T-cell (primary cell): ENCODE measurements at places on chromosomes 11 and 22. TPM values are rescaled to one million over a fixed set of nuclear protein-coding genes. Genes with fewer than 3 reads are reported as not detected.

- peak; percentile 30 for DNase-seq
Observed at GRCh38 chr22:17774206-17774925, at the start of gene BID. Gene BID (minus strand): TSS chr22:17774469. CDS start chr22:17750116, 24,353 bp downstream.

The TMEM191C gene
- 10.3 TPM for total RNA-seq

DNA sequence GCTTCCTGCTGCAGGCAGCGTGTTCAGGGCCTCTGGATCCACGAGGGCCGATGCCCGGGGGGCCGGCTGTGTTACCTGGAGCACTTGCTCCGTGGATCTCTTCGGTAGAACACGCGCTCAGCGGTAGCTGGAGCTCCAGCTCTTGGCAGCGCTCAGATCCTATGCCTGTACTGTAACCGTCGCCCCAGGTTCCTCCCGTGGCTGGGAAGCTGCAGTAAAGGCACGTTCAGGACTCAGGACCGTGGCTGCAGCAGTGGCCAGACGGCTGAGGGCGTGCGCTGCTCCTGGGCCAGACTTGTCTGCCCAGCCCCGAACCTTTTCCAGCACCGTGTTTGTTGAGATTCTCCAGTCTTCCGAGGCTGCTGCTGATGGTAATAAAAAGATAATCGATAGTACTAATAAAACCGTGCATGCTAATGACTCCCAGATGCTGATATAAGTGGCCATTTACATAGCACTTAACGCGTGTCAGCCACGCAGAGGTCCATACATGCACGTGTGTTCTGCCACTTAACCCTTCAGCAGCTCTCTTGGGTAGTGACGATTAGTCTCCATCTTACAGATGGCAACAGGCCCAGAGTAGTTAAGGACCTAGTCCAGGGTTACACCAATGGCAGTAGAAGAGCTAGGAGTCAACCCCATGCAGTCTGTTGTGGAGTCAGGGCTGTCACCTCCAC, 1.4 kb downstream of the MOV10L1 start:
- DNase-seq, result no peak

- no peak for DNase-seq
Observed at GRCh38 chr22:26559961-26560575, 29.9 kb downstream of the TPST2 start.

GRCh38 chr11:116481126-116481675, 291.6 kb downstream of the BUD13 start:
- DNase-seq, result no peak

GRCh38 chr11:7677796-7678201, 4.5 kb upstream of the CYB5R2 start:
- no peak for DNase-seq

DNA sequence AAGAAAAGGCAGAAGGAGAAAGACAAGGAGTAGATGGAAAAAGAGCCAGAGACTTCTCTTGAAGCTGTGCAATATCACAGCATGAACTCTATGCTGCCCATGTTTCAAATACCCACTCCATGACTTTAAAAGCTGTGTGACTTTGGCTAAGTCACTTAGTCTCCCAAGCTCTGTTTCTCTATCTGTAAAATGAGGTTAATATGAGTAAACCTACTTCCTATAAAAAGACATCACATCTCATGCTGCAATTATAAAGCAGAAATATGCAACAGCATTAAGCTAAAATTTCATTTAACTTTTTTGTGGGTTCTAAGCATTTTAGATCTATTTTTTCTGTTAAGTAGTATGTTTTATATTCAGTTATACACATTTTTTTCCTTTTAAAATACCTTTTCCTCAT, 11.6 kb downstream of the DGCR2 start:
- no peak for DNase-seq

The NRXN2 gene
- 0.70 TPM for total RNA-seq

GRCh38 chr11:41377709-41378394, 81.6 kb downstream of the LRRC4C start:
- no peak for DNase-seq

The TUBA8 gene
- total RNA-seq, result 3.3 TPM

The PRRG4 gene
- total RNA-seq, result 0.09 TPM

The ART5 gene
- not detected for total RNA-seq

The TSSK2 gene
- not detected for total RNA-seq

- DNase-seq, result no peak
Observed at GRCh38 chr22:24115247-24116207, 65.8 kb upstream of the SUSD2 start.

The CRY2 gene
- 63.5 TPM for total RNA-seq

The HDAC10 gene
- total RNA-seq, result 128 TPM

GRCh38 chr22:20567371-20567847, 60.0 kb downstream of the MED15 start:
- no peak for DNase-seq

DNA sequence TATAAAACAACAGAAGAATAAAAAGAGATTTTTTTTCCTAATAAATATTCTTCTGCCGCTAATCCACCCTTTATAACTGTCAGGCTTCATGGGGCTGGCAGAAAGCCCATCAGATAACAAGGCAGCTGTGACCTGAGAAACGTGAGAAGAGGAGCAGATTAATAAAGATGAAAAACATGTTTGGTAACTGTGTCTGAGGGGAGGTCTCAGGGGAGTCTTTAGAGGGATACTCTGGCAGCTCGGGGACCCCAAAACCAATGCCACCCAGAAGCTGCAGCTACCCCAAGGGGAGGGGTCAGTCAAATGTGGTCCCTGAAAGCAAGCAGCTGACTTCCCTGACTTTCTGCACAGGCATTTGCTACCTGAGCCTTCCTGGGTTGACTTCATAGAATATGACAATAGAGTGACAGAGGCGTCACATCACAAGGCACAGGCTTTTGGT, 48.4 kb upstream of the POU2AF1 start:
- no peak for DNase-seq

- DNase-seq, result no peak
Observed at GRCh38 chr11:19467904-19468303, 227.2 kb upstream of the E2F8 start.

DNA sequence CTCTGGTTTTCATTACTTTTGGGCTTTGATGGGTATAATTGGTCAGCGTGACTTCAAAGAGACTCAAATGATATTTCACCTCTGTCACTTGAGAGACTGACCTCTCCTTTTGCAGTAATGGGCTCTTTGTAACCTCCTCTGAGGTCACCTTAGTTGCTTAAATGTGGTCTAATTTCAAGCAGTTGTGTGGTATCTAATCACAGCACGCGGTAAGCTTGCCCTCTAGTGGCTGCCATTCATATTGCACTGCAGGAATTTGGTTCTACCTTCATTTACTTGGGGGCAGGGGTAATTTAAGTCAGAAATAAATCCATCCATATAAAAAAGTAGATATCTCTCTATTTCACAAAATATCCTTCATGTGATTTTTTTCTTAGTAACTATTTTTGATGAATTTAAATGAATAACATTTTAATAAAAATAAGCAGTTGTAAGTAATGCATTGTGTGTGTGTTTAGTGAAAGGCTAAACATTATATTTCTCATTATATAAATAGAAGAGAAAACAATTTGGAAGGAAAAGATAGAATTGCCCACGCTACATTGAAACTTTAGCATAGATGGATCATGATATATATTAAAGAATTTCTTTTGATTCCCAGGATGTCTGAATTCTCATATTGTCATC, 55.0 kb upstream of the ANO3 start:
- no peak for DNase-seq

DNA sequence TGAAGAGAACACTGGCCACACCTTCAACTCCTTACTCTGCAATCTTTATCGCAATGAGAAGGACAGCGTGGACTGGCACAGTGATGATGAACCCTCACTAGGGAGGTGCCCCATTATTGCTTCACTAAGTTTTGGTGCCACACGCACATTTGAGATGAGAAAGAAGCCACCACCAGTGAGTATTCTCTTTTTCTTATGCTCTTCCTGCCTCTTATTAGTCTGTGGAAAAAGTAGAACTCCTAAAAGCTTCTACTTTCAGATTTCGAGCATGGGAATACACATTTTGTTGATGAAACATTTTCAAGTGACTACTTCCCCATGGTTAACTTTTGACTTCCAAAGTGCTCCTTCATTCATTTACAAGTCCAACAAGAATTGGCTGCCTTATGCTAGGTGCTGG, 20.9 kb downstream of the ALKBH3 start:
- no peak for DNase-seq

The NNMT gene
- total RNA-seq, result not detected

The ANO5 gene
- 0.03 TPM for total RNA-seq

GRCh38 chr11:67640758-67641337, 1.3 kb upstream of the TBX10 start:
- DNase-seq, result no peak

- DNase-seq, result no peak
Observed at GRCh38 chr11:125953401-125953935, 7.6 kb downstream of the VSIG10L2 start.

The MEI1 gene
- 83.4 TPM for total RNA-seq

The NLRP6 gene
- total RNA-seq, result 9.9 TPM

The C11orf87 gene
- total RNA-seq, result not detected

DNA sequence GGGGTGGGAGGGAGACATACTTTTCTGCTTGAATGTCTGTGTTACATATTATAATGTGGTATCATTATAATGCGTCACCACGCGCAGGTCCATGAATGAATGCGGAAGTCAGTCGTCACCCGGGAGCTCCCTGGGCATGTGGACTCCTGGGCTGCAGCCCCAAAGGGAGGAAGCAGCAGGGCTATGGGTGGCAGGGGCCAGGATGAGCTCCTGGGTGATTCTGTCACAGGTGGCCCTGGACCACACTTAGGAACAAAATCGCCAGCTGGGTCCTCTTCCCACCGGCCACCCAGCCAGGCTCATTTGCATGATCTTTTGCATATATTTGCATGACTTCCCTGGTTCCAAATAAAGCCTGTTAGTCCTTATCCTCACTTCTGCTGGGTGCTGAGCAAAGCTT, 51.2 kb downstream of the KCNJ4 start:
- DNase-seq, result no peak

- no peak for DNase-seq
Observed at GRCh38 chr22:46038516-46039430, 61.8 kb upstream of the WNT7B start.
